ENCODE measurements at places on chromosomes 16 and 17.

- DNase-seq: no peak
These were observed 107.9 kb upstream of the HAS3 start for GRCh38 chr16:68997564-68997963.

GRCh38 chr17:31564291-31564690, 172.8 kb downstream of the RAB11FIP4 start:
- DNase-seq: no peak

- DNase-seq: no peak
These were observed 1492.6 kb downstream of the CDH11 start for GRCh38 chr16:63629272-63629671.

GRCh38 chr16:67430977-67431774, at the start of gene HSD11B2:
Gene HSD11B2, plus strand, starts transcription at chr16:67431121. Its CDS starts 128 bp downstream, at chr16:67431249.
- DNase-seq: no peak

DNA sequence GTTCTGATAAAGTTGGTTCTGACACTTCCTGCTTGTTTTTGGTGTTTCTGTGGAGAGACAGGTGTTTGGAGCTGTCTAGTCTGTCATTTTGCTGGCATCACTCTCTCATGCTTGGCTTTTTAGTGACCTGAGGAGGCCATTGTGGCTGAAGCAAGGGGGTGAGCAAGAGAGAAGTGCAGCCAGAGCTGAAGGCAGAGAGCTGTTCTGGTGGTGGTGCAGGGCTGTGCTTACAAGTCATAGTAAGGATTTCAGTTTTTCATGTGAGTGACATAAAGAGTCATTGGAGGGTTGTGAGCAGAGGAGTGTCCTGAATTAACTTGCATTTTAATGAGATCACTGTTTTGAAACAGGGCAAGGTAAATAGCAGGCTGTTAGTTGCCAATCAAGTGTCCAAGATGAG, 97.5 kb downstream of the CHD9 start:
- peak; percentile 44 for DNase-seq
